Lung microvascular endothelial cell (primary cell): ENCODE measurements at places on chromosomes 16 and 17.

GRCh38 chr17:18224387-18225120 is 881 bp upstream of the LLGL1 start:
- no peak for DNase-seq

- DNase-seq, result peak; percentile 26
Observed at GRCh38 chr16:57882206-57882605, 79.9 kb upstream of the KIFC3 start.

GRCh38 chr17:78466786-78467715 is 88.6 kb downstream of the PGS1 start:
- DNase-seq, result no peak

- no peak for DNase-seq
Observed at GRCh38 chr17:50180620-50181019, 14.8 kb downstream of the SGCA start.

DNA sequence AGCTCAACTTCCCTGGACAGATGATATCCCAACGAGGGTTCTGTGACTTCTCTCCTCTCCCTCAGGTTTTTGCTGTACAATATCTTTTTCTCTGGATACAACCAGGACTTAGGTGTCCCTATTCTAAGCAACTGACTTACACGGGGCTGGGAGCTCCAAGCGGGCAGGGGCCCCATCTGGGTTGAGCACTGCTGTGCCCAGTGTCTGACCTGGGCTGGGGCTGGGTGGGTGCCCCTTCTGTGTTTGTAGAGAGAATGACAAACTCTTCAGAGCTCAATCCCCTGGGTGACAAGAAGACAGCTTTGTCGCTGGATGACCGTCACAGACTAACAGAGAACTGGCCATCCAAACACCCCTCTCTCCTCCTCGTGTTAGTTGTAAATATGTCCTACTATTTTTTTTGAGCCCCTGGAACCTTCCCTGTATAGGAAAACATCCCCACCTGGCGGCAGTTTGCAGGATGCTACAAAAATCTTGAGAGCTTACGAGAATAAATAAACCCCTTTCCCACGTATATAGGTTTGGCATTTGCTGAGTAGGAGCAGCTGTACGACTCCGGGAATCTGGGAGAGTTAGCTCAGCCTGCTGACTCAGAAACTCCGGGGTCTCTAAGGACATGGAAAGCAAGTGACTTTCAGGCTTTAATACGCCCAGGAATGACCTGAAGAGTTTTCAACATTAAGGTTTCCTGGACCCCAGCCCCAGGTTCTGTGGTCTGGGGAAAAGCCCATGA is 23.7 kb upstream of the RCVRN start:
- DNase-seq, result peak; percentile 11

DNA sequence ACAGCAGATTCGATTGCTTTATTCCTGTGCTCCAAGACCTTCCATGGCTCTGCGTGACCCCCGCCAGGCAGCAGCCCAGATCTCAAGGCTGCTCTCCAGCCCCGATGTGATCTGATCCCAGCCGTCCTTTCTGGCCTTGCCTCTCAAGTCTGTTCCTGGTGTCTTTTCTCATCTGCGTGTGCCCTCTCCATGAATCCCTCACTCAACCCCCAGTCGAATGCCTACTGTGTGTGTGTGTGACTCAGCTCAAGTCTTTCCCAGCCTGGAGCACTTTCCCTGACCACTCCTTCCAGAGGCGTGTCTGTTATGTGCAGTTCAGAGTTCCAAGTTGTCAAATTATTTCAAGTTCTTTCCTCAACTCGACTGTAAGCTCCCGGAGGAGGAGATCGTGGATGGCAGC is 64.0 kb downstream of the MRM1 start:
- no peak for DNase-seq

DNA sequence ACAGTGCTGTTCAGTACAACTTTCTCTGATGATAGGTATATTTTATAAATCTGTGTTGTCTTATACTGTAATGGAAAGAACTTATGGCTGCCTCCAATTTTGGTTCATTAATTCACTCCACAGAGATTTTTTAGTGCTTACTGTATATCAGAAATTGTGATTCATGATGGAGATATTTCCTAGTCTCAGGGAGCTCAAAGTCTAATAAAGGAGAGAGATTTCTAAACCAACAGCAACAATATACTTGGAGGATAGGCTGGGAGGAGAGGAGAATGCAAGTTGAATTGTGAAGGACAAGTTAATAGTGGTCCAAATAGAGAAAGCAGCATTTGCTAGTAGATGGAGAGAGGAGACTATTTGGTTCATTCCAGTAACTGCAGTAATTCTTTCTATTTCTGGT is 63.5 kb downstream of the TANC2 start:
- no peak for DNase-seq

DNA sequence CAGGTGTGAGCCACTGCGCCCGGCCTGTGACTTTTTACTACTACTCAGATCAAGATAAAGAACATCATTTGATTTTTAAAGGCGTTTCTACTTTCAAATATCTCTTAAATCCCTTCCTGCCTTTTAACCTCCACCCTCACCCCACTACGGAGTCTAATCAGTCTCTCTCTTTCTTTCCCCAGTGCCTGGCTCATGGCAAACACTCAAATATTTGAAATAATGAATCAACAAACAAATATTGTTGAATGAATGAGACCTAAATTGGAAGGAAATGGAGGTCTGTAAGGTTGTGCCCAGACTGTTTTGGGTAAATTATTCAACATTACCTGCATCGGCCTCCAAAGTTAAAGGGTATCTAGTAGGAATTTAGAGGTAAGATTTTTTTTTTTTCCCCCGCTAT is 14.7 kb downstream of the COPZ2 start:
- DNase-seq, result no peak

- no peak for DNase-seq
Observed at GRCh38 chr16:82784573-82784968, 157.8 kb downstream of the CDH13 start.

DNA sequence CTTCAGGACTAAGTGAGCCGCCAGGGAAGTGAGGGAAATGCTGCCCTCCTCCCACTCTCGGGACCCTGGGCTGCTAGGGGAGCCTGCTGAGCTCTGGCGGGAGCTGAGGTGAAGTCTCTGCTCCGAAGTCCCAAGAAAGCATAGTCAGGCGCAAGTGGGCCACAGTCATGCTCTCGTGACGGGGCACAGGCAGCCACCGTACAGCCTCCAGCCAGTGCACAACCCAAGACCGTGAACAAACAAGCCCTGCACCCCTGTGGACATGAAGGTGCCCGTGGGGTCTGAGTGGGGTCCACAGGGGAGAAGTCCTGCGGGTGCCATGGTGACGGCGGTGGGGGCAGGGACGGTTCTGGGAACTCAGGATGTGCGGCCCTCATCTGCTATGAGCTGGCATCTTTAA is 24.7 kb downstream of the ZNF276 start:
- DNase-seq, result no peak

GRCh38 chr17:19457830-19458271 is 46.8 kb downstream of the RNF112 start:
- DNase-seq, result no peak

- peak; percentile 22 for DNase-seq
Observed at GRCh38 chr17:72370819-72371218, 250.0 kb downstream of the SOX9 start.

DNA sequence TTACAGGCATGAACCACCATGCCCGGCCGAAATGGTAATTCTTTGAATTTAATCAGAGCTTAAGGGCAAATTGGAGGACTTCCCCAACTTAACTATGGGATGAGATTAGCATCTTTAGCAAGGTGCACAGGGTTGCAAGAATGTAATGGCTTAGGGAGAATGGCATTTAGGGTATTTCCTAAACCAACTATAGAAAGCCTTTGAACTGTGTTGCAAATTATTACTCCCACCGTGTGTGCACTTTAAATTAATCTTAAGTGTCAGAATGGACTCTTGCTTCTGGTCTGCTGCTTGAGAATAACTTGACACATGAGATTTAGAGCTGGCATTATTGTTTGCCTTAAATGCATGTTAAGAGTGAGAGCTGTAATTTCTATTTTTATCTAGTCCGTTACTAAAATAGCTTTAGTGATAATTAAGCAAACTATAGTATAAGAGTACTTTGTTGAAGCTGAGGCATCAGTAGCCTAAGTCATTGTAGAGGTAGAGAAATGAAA is 59.8 kb downstream of the TUBD1 start:
- peak; percentile 61 for DNase-seq

- DNase-seq, result no peak
Observed at GRCh38 chr17:81840826-81841778, 6.3 kb upstream of the PPP1R27 start.

DNA sequence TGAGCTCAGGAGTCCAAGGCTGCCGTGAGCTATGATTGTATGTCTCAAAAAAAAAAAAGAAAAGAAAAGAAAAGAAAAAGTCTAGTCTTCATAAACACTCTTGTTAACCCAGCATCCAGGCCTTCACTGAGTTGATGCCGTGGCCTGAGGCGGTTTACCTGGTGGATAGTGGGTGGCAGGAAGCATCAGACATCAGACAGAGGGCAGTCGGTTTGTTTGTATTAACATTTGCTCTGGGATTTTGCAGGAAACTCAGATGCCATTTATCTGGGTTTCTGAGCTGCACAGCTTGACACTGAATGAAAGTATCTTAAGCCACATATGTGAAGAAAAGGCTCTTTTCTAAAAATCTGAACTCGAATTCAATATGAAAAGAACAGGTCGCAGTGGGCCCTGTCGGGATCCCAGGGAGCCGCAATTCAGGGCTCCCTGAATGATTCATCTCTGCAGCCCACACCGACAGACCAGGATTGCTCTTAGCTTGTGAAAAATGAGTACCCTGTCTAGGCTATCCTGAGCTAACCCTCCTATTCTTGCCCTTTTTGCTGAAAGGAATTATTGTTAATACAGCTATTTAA is 1.1 kb upstream of the DBNDD1 start:
- DNase-seq, result no peak

DNA sequence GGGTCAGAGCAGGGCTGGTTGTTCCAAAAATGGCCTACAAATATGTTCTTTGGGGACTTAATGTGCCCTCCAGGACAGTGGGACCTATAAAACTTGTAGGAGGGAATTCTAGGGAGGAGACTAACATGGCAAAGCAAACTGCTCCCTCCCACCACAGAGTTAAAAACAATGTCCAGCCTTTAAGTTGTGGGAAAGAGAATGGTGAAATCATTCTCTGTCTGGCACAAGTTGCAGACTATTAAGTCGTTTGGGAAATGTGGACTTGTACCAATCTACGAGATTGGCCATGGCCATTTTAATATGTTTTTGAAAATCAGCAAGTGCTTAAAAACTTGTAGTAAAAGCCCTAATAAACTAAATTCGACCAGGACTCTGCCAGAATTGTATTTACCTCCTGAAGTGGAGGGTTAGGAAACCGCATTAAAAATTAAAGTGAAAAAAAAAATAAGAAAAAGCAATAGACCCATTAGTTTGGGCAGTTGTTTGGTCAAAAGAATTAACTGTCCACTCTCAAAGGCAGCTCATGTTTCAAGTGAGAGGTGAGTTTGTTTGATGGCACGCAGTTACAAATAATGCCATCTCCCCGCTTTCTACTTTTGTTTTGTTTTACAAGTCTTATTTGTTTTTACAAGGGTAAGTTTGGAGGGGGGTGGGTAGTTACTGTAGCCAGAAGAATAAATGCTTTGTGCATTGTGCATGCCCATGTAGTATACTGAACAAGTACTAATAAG is 32.4 kb downstream of the ANKFN1 start:
- DNase-seq, result peak; percentile 22

- no peak for DNase-seq
Observed at GRCh38 chr17:41003926-41004325, 4.2 kb upstream of the KRTAP3-2 start.

DNA sequence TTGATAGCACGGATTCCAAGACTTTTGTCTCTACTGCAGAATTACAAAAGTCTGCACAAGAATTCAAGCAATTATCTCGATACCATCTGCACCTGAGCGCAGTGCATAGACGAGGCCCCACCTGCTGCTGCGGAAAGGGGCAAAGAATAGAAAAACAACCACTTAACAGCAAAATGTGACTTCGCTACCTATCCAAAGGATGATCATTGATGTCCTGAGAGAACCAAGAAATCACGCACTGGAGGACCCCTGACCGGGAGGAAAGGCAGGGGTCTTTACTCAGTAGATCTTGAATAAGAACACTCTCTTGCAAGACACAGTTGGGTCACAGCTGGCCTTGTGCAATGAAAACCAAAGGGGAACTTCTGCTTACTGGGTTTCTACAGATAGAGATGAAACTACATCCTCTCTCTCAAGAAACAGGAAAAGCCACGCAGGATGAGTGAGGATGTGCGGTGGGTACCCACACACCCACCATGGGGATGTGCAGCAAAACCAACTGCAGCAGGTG is 147.4 kb upstream of the RPH3AL start:
- DNase-seq, result no peak

- DNase-seq, result peak; percentile 59
Observed at GRCh38 chr16:11955713-11956123, 9.3 kb upstream of the TNFRSF17 start.

DNA sequence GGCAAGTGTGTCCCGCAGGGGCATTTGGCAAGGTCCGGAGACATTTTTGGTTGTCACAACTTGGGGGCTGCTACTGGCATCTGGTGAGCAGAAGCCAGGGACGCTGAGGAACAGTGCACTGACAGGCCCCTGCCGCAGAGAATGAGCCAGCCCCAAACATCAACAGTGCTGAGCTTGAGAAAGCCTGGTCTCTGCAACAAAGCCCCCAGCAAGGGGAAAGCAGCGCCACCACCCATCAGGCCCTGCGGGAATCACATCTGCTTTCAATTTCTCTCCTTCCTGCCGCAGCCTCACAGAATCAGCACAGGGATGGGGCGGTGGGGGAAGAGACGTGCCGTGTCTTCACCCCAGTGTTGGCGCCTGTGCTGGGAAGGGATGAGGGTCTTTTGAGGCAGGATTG is 14.8 kb upstream of the PRPSAP1 start:
- DNase-seq, result no peak

DNA sequence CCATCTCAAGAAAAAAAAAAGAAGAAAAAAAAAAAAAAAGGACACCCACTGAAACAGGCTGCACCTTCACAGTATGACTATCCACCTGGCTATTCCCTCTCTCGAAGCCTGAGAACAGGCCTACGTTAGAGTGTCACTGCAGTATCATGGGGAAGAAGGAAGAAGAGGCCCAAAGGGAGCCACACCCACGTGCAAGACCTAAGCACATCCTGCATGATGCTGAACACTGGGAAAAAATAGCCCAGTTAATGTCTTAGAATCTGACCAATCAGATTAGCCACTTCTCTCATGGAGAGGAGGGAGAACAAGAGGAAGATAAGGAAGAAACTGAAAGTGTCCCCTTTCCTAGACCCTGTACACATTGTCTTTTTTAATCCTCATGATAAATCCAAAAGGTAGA is 19.5 kb upstream of the MED13 start:
- no peak for DNase-seq

- no peak for DNase-seq
Observed at GRCh38 chr16:3597226-3597625, 14.2 kb downstream of the SLX4 start.
